ENCODE measurements at places on chromosomes 12 and 14.
A peak's percentile ranks its signal among the peaks of the same experiment; 100 is the strongest.

- peak; percentile 16 for DNase-seq
These were observed 677 bp downstream of the ATP2A2 start for GRCh38 chr12:110281549-110282299.

DNA sequence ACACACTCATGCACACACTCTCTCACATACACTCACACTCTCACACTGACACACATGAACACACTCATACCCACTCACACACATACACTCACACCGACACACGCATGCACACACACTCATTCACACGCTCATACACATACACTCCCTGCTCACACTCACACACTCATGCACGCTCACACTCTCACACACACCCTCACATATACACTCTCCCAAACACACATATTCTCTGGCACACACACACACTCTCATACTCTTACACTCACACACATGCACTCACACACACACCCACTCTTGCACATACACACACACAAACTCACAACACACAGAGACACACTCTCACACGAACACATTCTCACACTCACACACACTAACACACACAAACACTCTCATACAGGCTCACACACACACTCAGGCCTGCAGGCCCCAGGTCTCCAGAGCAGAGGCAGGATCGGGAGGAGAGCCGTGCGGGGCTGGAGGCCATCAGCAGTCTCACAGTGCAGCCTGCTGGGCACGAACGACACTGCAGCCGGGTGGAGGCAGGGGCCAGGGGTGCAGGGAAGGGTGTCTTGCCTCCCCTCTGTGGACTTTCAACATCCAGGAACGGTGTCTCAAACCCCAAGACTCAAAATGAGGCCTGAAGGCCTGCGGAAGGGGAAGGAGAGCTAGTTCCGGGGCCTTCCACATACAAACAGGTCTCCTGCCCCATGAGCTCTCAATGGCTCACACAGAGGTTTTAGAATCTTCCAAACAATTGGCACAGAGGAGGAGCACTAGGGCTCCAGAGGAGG is 148.7 kb downstream of the ANO2 start:
- DNase-seq: no peak

DNA sequence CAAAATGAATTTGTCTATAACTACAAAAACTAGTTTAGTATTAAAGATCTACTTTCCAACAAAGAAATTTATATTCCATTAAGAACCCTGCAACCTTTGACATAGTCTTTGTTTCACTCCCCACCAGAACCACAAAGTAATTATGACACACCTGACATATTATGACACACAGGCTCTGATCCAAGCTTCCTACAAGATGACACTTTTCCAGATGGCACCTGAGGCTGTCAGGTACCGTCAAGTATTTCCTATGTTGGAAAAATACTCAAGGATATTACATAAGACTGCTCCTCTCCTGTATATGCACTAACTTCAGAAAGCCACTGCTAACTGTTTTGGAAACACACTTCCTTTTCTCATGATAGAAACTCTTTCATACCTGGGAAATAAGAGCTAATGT is 38.9 kb downstream of the STXBP6 start:
- no peak for DNase-seq

GRCh38 chr12:93946542-93947150 is 201.7 kb upstream of the PLXNC1 start:
- DNase-seq: no peak

GRCh38 chr14:72640911-72641485 is 252.9 kb downstream of the DPF3 start:
- DNase-seq: no peak

- no peak for DNase-seq
These were observed 210.1 kb upstream of the DAAM1 start for GRCh38 chr14:58978343-58978742.

DNA sequence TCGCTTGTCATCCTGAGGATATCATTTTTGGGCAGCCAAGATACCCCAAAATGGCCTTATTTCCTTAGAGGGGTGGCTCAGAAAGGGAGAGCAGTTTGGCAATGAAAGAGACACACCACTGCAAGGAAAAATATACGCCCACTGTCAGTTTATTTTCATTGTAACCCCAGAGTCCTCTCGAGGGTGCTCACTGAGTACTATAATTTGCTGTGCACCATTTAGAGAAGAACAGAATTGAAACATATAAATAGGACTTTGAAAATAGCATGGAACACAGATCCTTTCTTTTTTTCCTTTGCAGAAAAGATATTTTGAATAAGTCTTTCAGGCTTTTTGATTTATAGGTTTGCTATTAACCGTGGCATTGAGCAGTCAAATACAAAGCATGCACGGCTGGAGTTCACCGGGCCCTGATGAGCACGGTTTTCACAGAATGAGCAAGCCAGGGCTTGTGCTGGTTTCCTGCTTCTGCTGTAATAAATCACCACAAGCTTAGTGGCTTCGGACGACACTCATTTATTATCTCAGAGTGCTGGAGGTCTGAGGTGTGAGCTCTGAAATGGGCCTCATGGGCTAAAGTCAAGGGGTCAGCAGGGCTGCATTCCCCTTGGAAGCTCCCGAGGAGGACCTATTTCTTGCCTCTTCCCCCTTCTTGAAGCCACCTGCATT is 152.3 kb downstream of the ZNF664 start:
- DNase-seq: no peak
